ENCODE measurements at places on chromosomes 2 and 18.

DNA sequence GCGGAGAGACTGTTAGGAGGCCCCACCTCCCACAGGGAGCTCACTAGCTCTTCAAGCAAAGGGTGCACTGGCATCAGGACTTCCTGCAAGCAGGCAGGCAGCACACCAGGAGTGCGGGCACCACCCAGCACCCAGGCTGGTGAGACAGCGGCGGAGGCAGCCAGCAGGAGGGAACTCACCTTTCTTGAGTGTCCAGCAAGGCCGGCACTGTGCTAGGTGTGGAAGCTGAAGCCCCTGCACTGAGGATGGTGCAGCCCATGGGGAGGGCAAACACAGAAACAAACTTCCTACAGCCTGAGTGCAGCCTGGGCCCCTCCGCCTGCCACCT, 100.7 kb upstream of the ID2 start:
- H3K36me3 ChIP-seq: no peaks in the 10 kb centered on the region
- no peak overlapping the region for H3K4me3 ChIP-seq
- no peak for DNase-seq
- H3K27me3 ChIP-seq: no peaks in the 10 kb centered on the region
- H3K4me1 ChIP-seq: peaks cover 6% of the 10 kb centered on the region

GRCh38 chr18:72208920-72209676, 335.0 kb downstream of the CBLN2 start:
- no peaks in the 10 kb centered on the region for H3K27me3 ChIP-seq
- no peak overlapping the region for H3K4me3 ChIP-seq
- no peaks in the 10 kb centered on the region for H3K36me3 ChIP-seq
- H3K27ac ChIP-seq: no peak overlapping the region
- no peak for DNase-seq
- H3K4me1 ChIP-seq: no peaks in the 10 kb centered on the region

GRCh38 chr2:209565896-209566582, 142.2 kb downstream of the MAP2 start:
- no peak overlapping the region for H3K4me3 ChIP-seq
- no peak for DNase-seq
- no peaks in the 10 kb centered on the region for H3K4me1 ChIP-seq
- no peaks in the 10 kb centered on the region for H3K36me3 ChIP-seq

DNA sequence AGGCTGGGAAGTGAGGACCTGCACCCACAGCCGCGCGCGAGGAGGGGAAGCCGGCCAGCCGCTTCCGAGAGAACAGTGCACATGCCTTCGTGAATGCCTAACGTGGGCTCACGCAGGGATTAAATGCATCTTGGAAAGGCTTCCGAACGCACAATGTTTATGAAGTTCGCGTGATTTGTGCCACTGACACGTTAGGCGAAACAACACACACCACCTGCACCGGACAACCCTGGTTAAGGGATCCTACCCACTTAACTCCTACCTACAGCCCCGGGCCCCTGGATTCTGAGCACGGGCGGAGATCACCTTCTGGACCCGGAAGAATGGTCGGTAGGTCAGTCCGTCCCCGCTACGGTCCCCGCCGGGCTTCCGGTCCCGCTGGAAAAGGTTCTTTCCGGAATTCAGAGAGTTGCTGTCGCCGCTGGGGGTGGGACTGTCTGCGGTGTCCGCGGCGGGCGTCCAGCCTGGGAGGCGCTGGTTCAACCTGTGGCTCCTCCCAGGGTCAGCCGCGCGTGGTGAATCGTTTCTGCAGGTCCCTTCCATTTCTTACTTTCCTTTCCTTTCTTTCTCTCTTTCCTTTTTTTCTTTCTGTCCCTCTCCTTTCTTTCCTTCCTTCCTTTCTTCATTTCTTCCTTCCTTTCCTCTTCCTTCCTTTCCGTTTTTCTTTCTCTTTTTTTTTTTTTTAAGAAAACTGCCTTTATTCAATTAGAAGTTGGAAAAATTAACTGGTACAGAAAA, at the start of gene MTIF2:
Gene MTIF2, minus strand, starts transcription at position 325 of the 738 bp plus-strand sequence. CDS start 5,373 bp downstream, outside the sequence.
- DNase-seq: peak; percentile 98
- no peaks in the 10 kb centered on the region for H3K36me3 ChIP-seq
- H3K4me3 ChIP-seq: peak within 1 kb of the TSS; percentile 100

DNA sequence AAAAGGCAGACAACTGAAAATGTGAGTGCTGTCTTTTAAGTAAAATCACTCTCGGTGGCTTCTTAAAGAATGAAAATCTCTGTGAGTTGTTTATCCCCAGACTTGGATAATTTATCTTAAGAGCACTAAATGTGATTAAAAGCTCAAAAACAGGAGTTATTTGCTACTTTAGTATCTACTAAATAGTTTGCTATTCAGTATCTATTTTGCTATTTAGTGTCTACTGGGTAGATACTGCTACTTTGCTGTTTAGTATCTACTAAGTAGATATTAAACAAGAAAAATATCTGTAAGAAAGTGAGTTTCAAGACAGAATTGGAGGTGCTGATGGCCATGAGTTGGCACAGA, 1.4 kb upstream of the KCNG3 start:
- no peak overlapping the region for H3K4me3 ChIP-seq
- no peak for DNase-seq
- no peaks in the 10 kb centered on the region for H3K27me3 ChIP-seq
- H3K27ac ChIP-seq: no peak overlapping the region

- no peaks in the 10 kb centered on the region for H3K4me1 ChIP-seq
- H3K36me3 ChIP-seq: no peaks in the 10 kb centered on the region
- H3K27me3 ChIP-seq: no peaks in the 10 kb centered on the region
- no peak overlapping the region for H3K27ac ChIP-seq
- DNase-seq: peak; percentile 4
- H3K4me3 ChIP-seq: no peak overlapping the region
Observed at GRCh38 chr2:143083636-143084035, 45.6 kb upstream of the ARHGAP15 start.

- peaks cover 3% of the 10 kb centered on the region for H3K4me1 ChIP-seq
- H3K27ac ChIP-seq: no peak overlapping the region
- peak; percentile 50 for DNase-seq
- H3K27me3 ChIP-seq: no peaks in the 10 kb centered on the region
- no peaks in the 10 kb centered on the region for H3K36me3 ChIP-seq
- H3K4me3 ChIP-seq: no peak overlapping the region
Observed at GRCh38 chr2:234147335-234147861, 96.9 kb downstream of the SPP2 start.

Measured in mesendoderm (in vitro differentiated cells).